ENCODE measurements at places on chromosomes 12 and 14. TPM values are rescaled to one million over a fixed set of nuclear protein-coding genes. Genes with fewer than 3 reads are reported as not detected.
A peak's percentile ranks its signal among the peaks of the same experiment; 100 is the strongest.

DNA sequence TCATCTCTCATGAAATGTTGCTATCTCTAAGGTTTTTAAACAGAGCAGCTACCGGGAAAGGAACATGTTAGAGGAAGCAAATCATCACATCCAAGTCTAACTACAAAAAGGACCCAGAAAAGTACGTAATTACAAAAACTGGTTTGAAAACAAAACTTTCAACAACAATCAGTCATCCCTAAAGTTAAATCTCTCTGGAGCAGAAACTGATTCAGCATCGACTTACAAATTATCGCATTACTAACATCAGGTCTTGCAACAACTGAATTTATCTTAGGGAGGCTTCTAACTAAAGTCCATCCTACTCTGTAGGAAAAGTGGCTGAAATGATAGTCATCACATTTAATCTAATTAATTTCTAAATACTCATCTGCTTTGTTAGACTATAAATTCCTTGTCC, 137.0 kb downstream of the MED13L start:
- DNase-seq, result no peak

- DNase-seq, result no peak
These were observed 350.1 kb upstream of the ATP2B1 start for GRCh38 chr12:90058704-90059103.

KERA gene
- not detected for total RNA-seq

TSPAN11 gene
- total RNA-seq, result not detected

DNA sequence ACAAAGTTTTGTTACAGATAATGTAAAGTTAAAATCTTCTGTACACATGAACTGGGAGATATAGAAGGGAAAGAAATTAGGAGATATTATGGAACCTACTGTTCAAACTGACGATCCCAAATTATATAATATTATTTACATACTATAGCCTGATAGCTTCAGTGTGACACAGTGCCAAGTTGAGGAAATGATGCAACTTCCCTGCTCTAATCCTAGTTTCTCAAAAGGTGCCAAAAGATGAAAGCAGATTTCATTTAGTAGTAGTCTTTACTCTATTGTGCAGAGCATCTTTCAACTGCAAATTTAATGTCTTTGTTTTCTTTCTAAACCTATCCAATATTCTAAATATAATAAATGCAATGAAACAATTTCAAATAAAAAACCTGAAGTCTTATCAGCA, 46.9 kb downstream of the COCH start:
- no peak for DNase-seq

CELA1 gene
- not detected for total RNA-seq

PCED1B gene
- 7.0 TPM for total RNA-seq

GRCh38 chr14:82879949-82880535, 1346.4 kb upstream of the SEL1L start:
- DNase-seq, result no peak

DNA sequence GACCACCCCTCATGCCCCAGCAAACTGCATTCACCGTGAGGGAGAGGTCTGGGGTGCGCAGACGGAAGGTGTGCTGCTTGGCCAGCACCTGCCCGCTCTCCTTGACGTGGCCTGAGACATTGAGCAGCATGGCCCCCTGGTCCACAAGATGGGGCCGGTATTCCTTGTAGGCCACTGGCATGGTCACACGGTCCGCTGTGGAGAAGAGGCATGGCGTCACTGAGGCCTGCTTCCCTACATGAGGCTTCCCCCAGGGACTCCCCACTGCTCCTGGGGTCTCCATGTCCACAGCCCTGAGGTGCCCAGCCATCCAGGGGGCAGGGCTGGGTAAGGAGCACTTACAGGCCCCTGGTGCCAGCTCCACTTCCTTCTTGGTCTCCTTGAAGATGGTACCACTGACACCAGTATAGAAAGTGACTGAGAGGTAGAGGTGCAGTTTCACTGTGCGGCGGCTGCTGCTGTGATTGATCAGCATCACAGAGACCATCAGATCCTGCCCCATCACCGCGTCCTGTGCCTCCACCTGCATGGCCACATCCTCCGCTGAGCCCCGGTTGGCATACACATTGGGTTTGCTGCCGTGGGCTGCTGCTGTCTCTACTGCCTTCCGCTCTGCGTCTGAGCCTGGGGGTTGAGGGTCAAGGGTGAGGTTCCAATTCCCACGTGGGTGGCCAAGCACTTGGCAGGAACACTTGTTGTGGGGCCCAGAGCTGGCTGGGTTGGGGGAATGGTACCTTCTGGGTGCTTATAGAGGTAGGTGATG, 8.2 kb downstream of the TGM1 start:
- no peak for DNase-seq

DNA sequence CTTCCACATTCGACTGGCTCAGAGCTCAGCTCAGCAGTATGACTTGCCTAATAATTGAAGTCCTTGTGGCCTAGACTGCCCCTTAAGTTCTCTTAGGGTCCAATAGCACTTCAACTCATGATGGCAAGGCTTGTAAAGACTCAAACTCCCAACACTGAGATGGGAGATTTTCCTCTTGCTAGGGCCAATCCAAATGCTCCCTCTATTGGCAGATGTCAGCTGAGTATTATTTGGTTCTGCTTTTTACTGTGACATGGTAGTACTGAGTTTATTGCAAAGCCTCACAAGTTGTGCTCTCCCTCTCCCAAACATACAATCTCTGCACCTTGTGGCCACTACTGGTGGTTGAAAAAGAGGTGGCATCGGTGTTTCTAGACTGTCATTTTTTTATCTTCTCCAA, 164.2 kb downstream of the ALG10 start:
- no peak for DNase-seq

- DNase-seq, result no peak
These were observed 29.4 kb downstream of the ERC1 start for GRCh38 chr12:1020389-1020788.

DNA sequence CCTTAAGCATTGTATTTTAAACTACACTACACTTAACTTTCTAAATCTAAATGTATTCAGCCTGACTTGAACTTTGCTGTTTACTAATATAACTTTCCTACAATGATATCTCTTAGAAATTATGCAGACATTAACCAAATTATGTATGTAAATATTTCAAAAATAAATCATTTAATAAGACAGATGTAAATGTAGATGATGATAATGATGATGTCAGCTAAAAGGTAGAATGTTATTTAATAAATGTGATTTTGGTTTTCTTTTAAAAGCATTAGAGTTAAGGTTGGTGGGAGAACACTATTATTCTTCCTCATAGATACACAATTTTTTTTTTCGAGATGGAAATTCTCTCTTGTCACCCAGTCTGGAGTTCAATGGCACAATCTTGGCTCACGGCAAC, 10.1 kb downstream of the TAS2R43 start:
- DNase-seq, result no peak

SLCO1B1 gene
- total RNA-seq, result 0.18 TPM

DAO gene
- total RNA-seq, result not detected

DNA sequence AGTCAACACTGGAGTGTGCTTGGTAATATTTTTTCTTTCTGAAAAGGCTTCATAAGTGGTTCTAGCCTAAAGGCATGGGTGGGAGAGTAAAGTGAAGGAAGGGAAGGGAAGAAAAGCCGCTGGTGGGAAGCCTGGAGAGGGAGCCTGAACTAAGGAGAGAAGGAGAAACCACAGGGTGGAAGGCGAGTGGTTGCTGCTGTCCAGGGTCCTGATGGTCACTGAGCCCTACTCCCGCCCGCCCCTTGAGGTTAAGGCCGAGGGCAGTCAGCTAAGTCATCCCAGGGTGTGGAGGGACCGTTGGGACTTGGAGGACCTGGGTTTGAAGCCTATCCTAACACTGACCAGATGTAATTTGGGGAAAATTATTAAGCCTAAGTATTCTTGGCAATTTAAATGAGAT, 189.1 kb downstream of the PIWIL1 start:
- peak; percentile 72 for DNase-seq

GRCh38 chr12:12366701-12367481, 10.0 kb downstream of the BORCS5 start:
- no peak for DNase-seq

DNA sequence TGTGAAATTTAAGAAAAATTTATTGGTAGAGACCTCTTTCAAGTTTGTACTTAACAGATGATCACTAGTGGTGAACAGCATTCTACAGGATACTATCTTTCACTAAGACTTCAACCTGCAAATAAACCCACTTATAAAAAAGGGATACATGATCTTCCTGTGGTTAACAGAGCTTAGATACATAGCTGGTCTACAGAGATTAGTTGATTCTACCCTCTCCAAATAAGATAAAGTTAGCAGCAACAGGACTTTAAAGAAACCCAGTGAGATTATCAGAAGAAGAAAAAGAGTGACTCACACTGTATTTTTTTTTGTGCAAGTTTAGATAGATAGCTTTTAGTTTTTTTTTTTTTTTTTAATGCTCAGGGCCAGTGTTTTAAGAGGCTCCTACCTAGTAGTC, 34.5 kb downstream of the USP44 start:
- no peak for DNase-seq

RTL1 gene
- not detected for total RNA-seq

GRCh38 chr14:74952697-74953484, 2.5 kb downstream of the PGF start:
- no peak for DNase-seq

Measured in Caco-2 (cell line).